ENCODE measurements at places on chromosomes 1 and 21.

GRCh38 chr1:167401260-167401873 lies 117.0 kb downstream of the CD247 start:
- DNase-seq: no peak

DNA sequence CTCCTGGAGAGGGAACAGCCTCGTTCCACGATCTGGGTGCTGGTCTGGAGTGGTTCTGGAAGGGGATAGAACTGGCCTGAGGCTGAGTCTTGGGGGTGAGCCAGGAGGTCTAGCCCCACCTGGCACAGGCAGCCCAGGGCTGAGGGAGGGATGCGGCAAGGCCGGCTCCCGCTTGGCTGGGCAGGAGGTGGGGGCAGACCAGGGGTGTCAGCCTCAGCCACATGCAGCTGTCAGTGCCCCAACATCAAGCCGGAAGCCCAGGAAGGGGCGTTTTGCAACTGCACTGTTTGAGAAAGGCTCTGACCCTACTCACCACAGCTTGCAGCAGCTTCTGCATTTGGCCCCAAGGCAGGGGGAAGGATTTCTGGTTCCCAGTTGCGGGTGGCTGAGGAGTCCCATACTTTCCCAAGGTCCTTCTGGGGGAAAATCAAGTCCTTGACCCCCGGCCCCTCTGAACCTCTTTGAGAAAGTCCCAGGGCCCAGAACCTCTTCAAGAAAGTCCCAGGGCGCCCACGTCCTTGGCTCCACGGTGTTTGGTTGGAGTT lies 2.0 kb downstream of the EFHD2 start:
- DNase-seq: no peak

GRCh38 chr21:28712411-28712810 lies 280.3 kb downstream of the LTN1 start:
- no peak for DNase-seq

DNA sequence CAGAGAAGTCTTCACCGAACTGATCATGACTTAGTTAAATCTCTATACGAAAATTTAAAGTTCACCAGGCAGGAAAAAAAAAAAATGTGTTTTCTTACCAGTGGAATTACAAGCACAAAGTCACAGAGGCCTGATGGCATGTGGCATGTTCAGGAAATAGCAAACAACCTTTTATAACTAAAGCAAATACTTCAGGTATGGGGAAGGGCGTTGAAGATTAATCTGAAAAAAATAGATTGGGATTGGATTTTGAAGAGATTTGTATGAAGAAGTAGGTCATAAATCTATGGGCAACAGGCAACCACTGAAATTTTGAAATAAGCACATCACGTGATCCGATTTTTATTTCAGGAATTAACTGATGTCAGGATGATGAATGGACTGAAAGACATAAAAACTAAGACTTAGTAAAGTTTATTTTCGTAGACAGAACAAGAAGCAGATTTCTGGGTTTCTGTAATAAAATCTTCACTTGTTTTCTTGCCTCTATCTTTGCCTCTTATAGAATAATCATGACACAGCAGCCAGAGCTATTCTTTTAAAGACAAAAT lies 295.9 kb upstream of the ADGRL4 start:
- DNase-seq: no peak

- no peak for DNase-seq
These were observed at the start of gene THEMIS2 for GRCh38 chr1:27872059-27872801. Gene THEMIS2 (plus strand): TSS chr1:27872544. CDS start chr1:27872572, 28 bp downstream.

DNA sequence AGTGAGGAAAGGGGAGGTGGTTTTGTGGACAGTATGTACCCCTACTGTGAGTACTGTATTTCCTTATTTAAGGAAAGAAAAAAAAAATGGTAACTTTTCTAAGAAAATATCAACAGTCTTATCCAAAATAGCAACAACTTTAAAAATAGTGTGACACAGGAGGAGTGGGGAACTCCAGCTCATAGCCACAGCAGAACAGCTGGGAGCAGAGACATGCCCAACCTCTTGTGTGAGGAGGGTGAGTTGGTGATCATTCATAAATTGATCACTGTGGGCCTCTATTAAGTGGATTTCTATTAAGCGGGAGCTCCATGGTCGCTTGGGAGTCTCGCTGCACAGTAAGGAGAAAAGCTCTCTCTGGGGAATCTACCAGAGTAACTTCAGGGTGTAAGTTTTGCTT lies 158.8 kb upstream of the DUSP10 start:
- DNase-seq: no peak

GRCh38 chr1:184597650-184598357 lies 156.9 kb downstream of the EDEM3 start:
- no peak for DNase-seq

DNA sequence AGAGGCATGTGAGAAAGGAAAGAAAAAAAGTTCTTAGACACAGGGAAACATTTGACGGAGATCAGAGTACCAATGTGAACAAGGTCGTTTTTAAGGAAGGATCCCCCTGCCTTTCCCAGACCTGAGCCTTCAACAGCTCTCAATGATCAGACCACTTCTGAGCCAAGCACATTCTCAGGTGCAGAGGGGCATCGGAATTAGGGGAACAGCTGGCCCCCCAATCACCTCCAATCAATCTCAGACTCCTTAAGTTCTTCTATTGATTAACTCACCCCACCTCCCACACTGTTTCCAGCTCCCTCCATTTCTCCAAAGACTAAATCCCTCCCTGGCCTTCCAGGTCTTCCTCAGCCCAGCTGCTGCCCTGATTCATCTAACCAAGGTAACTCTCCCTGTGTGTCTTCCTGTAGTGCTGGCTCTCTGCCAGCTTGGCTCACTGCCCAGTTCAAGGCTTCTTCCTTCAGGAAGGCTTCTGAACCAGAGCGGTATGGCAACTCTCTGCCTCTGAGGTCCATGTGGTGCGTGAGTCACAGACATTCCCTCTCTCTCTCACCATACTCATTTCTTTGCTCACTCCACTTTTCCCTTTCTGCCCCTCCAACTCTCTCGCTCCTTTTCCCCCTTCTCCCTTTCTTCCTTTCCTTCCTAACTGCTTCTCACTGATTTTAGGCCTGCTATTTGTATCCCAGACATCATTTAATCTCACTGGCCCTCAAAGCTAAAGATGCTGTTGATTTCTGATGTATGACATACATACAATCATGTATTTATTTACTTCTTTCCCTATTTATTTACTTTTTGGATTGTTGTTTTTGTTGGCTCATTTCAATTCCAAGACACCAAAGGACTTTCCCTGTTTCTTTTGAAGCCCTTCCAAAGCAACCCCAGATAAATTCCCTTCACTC lies 18.1 kb downstream of the CFAP45 start:
- DNase-seq: peak; percentile 79

DNA sequence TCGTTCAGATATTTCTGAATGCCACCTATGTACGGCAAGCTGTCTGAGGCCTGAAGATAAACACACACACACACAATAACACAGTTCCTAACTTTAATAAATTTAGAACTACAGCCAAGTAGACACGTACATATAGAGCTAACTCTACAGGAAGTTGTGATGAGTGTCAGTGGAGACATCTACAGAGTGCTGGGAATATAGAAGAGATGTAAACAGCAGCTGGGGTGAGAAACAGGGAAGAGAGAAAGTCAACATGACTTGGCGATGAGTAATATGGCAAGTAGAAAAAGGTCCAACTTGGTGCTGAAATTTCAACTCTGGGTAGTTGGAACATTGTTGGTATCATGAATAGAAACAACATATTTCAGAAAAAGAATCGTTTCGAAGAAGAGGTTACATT lies 206.5 kb downstream of the ZP4 start:
- no peak for DNase-seq

DNA sequence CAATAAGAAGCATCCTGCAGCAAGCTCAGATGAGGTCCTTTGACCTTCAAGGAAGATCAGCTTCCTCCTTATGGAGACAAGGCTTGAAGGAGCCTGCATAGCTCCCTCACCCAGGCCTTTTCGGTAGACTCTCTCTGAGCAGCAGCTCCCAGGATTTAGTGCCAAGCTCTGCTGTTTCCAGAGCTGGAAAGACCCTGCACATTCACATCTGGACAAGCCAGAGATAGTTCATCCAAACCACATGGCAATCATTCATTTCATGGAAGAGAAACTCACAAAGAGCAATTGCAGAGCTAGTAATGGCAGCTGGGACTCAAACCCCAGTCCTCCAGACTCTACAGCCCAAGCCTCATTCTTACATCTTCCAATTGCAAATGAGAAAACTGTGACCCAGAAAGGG lies 76.4 kb upstream of the EDN2 start:
- no peak for DNase-seq

DNA sequence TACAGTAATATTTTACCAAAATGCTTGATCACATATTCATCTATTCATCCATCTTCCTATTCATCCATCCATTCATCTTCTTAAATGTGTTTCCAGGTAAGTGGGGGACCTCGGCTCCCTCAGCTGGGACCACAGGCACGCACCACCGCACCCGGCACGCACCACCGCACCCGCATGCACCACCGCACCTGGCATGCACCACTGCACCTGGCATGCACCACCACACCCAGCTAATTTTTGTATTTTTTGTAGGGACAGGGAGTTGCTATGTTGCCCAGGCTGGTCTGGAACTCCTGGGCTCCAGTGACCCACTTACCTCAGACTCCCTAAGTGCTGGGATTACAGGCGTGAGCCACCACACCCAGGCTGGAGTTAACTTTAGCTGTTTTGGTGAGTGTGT lies 21.2 kb downstream of the ACTRT2 start:
- DNase-seq: no peak

DNA sequence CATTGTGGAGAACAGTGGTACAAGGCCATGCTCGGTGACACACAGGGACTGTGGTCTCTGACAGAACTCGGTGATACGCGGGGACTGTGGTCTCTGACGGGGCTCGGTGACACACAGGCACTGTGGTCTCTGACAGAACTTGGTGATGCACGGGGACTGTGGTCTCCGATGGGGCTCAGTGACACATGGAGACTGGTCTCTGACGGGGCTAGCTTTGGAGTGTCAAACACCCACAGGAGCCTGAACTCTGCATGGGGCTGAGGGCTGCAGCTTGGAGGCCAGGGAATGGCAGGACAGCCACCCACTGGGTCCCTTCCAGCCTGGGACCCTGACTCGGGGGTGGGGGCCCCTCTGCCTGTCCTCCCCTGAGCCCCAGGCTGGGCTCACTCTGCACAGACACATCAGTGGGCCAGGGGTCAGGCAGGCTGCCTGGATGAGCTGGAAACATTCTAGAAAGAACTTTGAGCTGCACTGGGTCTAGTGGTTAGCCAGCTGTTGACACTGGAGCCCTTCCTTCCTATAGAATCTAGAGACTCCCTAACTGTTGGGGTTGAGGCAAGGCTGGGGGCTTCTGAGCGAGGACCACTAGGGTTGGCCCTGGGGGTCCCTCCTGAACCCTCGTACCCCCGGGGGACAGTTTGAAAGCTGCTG lies 49.8 kb downstream of the DISP3 start:
- no peak for DNase-seq

DNA sequence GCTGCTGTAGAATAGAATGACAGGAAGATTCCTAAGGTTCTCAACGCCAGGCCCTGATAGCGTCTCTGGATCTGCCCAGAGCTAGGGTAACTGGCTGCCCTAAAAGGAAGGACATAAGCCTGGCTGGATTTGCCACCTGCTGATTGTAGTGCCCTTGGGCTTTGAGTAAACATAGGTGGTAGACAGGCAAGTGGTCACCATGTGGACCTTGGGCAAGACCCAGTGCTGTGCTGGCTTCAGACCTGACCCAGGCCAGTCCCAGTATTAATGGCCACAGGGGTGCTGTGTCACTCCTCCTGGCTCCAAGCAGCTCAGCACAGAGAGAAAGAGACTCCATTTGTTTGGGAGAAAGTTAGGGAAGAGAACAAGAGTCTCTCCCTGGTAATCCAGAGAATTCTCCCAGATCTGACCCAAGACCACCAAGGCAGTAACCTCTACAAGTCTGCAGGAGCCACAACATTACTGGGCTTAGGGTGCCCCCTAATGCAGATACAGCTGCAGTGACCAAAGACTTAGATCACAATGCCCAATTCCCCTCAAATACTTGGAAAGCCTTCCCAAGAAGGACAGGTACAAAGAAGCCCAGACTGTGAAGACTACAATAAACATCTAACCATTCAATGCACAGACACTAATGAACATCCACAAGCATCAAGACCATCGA lies 44.5 kb downstream of the PHTF1 start:
- DNase-seq: no peak

GRCh38 chr1:47751996-47752451 lies 245.2 kb downstream of the TRABD2B start:
- no peak for DNase-seq

GRCh38 chr1:63601463-63601862 lies 8.3 kb downstream of the PGM1 start:
- no peak for DNase-seq

GRCh38 chr1:235426143-235426542 lies 58.9 kb downstream of the TBCE start:
- DNase-seq: no peak

DNA sequence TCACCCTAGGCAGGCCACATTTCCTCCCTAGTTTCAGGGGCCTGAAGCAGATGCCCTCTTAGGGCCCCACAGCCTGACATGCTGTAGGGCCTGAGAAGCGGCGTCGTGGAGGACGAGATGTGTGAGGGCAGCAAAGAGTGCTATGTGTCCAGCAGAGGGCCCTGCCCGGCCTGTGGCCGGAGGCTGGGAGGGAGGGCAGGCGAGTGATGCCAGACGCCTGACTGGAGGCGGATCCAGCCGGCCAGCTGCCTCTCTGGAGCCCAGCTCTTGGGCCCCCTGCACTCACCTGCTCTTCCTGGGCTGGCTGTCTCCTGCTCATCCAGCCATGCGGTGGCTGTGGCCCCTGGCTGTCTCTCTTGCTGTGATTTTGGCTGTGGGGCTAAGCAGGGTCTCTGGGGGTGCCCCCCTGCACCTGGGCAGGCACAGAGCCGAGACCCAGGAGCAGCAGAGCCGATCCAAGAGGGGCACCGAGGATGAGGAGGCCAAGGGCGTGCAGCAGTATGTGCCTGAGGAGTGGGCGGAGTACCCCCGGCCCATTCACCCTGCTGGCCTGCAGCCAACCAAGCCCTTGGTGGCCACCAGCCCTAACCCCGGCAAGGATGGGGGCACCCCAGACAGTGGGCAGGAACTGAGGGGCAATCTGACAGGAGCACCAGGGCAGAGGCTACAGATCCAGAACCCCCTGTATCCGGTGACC lies at the start of gene GPR37L1:
GPR37L1 (plus strand) TSS at position 279 of the 697 bp plus-strand sequence; CDS start at position 326, 47 bp downstream.
- no peak for DNase-seq

GRCh38 chr1:27605796-27606707 lies 2.1 kb upstream of the AHDC1 start:
- no peak for DNase-seq

DNA sequence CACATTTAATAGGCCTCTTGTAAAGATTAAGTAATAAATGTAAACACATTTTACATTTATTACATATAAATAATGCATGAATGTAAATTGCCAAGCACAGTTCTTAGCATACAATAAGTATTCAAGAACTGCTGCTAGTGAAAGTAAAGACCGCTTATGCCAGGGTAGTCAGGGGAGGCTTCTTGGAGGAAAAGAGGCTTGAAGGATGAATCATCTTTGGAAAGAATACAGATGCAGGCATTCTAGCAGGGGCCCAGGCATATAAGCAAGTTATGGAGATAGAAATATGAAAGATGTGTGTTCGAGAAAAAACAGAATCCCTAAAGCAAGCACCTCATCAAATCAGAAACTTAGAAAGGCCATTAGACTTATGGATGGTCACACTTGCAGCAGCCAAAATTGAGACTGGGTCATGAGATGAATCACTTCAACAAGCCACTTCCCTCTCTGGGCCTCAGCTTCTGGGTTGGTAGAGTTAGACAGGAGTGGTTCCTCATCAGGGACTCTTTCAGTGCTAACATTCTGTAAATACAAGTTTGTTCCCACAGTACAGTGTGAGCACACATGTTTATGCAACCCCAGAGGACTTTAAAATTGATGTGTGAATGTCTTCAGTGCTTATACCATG lies 79.8 kb upstream of the ROR1 start:
- no peak for DNase-seq

- no peak for DNase-seq
These were observed 113.6 kb downstream of the SYT2 start for GRCh38 chr1:202596638-202597037.

GRCh38 chr1:85681087-85681486 lies 27.1 kb downstream of the ZNHIT6 start:
- no peak for DNase-seq
